ENCODE measurements at places on chromosomes 5 and 9. TPM values are rescaled to one million over a fixed set of nuclear protein-coding genes. Genes with fewer than 3 reads are reported as not detected.

The PCDHB15 gene
- 3.2 TPM for total RNA-seq

The SV2C gene
- total RNA-seq: 3.4 TPM

The CYSRT1 gene
- 24.3 TPM for total RNA-seq

The STKLD1 gene
- total RNA-seq: not detected

The C8G gene
- total RNA-seq: not detected

Data from vagina (tissue), 2 donors.